Ureter (tissue), 1 donor: ENCODE measurements at places on chromosomes 2 and 18.
A peak's percentile ranks its signal among the peaks of the same experiment; 100 is the strongest.

GRCh38 chr2:101759162-101759561 is 61.7 kb downstream of the MAP4K4 start:
- DNase-seq, result no peak

- no peak for DNase-seq
Observed at GRCh38 chr2:181680937-181681811, 857 bp upstream of the NEUROD1 start.

- no peak for DNase-seq
Observed at GRCh38 chr2:101152272-101153076, 1.3 kb upstream of the TBC1D8 start.

GRCh38 chr2:33636001-33636400 is 36.9 kb upstream of the FAM98A start:
- no peak for DNase-seq

- DNase-seq, result peak; percentile 59
Observed at GRCh38 chr2:230068016-230068650, 591 bp downstream of the SLC16A14 start.

DNA sequence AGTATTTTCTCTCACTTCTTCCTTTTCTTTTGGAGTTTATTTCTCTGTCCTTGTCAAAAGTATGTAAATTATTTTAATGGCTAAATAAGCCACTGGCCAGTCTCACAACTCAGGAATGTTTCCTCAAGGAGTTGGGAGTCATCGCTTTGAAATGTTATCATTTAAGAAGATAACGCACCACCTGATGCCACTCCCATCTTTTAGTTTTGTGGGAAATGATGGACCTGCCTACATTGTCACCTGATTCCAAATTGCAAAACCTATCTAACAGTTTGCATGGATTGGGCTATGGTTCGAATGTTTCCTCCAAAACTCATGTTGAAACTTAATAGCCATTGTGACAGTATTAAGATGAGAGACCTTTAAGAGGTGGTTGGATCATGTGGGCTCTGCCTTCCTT is 32.4 kb upstream of the PPM1B start:
- DNase-seq, result no peak

- no peak for DNase-seq
Observed at GRCh38 chr2:54402350-54402749, 53.8 kb upstream of the SPTBN1 start.

GRCh38 chr2:47345590-47345924 is 57.4 kb upstream of the MSH2 start:
- no peak for DNase-seq

DNA sequence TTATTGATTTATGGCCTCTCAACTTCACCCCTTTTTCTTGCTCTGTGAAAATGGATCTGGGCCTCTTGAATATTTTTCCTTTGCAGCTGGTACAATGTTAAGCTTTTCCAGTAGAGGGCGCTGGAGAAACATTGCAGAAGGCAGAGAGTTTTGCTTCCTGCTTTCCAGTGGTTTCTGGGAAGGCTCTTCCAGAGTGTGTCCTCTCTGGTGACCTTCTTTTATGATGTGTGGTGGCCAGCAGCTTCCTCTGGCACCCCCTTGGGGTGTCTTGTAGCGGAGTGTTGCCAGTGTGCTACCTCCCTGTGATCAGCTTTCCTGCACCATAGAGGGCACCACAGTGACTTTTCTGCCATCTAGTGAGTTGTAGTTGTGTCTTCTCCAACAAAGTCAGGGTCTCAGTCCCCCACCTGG is 25.4 kb upstream of the MGAT5 start:
- DNase-seq, result no peak

DNA sequence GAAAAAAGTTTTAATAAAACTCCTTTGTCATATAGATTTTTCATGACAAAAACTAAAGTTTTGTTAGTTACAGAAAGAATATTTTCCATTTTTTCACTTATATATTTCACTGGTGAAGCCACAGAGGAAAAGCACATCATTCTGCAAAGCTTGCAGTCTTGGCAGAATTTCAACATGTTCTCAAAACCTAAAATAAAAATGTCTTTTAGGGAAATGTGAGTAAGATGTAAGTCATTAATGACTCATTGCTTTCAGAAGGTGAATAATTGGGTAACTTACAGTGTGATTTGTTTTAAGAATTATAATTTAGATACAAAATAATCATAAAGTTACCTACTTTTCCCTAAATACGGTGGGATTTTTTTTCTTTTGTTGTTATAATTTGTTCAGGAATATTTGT is 43.4 kb upstream of the TNFRSF11A start:
- no peak for DNase-seq

GRCh38 chr18:76654577-76654976 is 159.5 kb upstream of the ZNF516 start:
- DNase-seq, result no peak

DNA sequence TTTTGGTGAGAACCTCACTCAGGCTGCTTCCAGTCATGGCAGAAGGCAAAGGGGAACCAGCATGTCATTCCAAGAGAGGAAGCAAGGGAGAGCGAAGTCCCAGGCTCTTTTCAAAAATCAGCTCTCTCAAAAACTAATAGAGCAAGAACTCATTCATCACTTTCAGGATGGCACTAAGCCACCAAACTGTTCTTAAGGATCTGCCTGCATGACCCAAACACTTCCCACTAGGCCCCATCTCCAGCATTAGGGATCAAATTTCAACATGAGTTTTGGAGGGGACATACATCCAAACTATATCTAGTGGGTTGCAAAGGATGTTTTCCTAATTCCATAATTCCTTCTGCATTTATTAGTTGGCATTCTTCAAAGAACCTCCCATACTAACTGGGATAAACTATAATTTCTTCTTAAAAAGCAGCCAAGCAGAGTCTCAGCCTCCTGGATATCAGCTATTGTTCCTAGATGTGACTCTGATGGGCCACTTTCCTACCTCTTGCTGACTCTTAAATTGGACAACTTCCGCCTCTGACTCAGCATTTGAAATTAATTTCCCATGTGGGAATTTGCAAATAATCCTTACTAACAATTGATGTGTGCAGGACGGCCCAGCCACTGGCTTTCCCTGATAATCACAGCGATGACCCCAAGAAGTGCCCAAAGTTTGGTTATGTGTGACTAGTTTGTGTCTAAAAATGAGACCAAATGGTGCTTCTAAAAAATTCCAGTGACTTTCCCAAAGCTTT is 5.5 kb upstream of the REV1 start:
- DNase-seq, result no peak

- DNase-seq, result no peak
Observed at GRCh38 chr2:73920577-73921545, 5.8 kb upstream of the DGUOK start.

- DNase-seq, result peak; percentile 20
Observed at GRCh38 chr18:5982332-5982731, 87.0 kb upstream of the TMEM200C start.

- no peak for DNase-seq
Observed at GRCh38 chr2:43157506-43158246, 68.7 kb downstream of the ZFP36L2 start.

DNA sequence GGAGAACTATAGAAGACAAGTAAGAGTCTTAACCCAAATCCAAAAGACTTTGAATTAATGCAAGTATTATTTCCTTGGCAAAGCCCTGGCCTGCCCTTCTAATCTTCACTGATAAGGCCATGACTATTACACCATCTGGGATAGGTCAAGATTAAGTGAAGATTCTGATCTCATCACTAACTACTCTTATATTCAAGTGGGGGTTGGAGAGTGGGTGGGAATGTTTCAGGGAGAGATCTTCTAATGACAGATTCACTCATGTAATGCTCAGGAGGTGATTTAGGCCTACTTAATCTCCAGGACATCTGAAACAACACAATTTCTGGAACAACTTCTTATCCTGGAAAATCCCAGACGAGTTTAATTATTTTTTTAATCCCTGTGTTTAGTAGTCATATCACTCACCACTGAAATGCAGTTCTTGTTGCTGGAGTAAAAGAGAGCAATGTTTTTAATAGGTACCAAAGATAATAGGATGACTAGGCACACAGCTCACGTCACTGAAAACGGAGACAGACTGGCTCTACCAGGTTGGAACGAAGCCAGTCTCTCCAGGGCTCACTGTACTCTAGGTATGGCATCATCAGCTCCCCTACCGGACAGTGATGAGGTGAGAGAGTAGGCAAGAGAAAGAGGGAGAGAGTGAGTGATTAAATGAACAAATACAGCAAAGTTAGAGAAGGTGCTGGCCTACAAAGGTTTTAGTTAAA is 133.1 kb downstream of the NCKAP5 start:
- no peak for DNase-seq

- no peak for DNase-seq
Observed at GRCh38 chr18:74609535-74609934, 11.9 kb downstream of the ZNF407 start.

DNA sequence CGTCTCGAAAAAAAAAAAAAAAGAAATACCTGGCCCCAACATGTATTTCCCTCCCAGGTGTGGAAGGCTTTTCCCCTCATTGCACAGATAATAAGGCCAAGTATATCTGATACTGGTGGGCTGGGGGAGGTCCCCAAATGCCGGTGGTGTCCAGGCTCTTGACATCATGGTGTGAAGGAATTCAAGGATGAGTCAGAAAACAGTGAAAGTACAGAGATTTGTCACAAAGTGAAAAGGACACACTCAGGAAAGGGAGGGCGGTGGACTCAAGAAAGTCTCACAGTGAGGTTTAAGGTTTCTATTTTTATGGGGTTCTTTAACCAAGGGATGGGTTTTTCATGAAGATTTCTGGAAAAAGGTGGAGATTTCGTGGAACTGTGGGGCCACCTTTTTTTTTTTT is 37.8 kb upstream of the FZD5 start:
- no peak for DNase-seq

- no peak for DNase-seq
Observed at GRCh38 chr2:240957656-240958365, 40.6 kb upstream of the SNED1 start.

DNA sequence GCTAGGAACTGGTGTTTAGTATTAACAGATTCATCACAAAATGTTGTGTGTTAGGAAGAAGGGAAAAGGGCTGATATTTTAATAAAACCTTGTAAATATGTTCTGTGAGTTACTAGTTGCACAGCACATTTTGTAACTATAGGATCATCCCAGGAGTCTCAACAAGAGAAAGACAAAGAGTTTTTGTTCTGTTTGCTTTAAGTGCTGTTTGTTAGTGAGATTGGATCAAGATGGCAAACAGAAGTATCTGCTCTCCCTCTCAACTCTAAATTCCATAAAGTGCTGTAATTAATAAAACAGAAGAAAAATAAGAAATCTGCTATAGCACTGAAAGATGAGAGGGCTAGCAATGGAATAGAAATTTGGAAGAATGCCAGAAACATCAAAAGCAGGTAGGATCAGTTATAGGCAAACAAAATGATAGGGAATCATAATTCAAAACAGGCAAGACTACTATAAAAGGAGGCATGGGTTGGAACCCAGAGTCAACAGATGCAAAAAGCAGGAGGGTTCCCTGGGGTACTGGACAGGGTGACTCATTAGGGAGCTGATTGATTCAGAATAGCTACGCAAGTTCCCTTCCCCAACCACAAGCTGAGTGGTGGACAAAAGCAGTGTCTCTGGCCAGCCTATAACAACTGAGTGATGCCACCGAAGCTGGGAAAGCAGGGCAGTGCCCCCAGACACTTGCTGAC is 75.8 kb downstream of the DYNC1I2 start:
- no peak for DNase-seq
